ENCODE measurements at places on chromosomes 4 and X. TPM values are rescaled to one million over a fixed set of nuclear protein-coding genes. Genes with fewer than 3 reads are reported as not detected.
A peak's percentile ranks its signal among the peaks of the same experiment; 100 is the strongest.

DNA sequence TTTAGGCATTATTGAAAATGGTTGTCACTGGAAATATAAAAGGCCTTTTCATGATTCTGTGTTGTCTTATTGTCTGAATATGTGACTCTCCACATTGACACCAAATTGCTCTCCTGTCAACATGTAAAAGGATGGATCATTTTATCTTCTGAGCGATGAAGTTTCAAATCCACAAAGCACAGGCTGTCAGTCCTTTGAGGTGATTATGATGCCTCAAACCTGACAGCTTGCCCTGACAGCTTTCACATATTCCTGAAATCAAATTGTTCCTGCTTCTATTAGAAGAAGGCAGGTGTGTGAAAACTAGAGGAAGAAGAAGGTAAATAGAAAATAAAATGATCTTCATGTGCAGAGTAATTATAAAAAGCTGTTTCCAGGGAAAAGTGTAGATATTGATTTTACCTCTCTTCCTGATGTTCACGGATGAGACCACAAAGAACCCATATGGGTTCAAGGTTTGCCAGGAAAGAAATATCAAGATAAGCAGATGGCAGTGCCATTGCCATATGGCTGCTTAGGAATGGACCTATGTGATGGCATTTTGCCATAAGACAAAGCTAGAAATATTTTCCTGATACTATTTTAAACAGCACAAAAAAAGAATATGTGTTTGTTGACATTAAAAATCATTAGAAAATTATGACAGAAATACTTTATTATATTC, 1006.3 kb upstream of the AGA start:
- DNase-seq = no peak

DNA sequence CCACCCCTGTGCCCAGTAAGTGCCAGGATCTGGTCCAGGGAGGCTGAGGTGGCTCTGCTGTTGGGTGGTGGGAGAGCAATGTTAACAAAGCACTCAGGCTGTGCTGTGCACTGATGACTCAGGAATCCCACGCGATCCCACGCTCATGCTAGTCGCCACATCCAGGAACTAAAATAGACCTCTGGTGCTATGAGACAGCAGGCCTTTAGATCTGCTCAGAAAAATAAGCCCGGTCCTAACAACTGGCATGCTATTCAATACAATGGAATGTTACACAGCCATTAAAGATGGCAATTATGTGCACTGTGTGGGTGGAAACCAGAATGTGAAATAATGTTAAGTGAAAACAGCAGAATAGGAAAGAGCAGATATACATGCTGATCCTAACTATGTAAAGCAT, 26.0 kb downstream of the ARL13A start:
- DNase-seq = peak; percentile 66

GRCh38 chrX:50827996-50828395, 14.0 kb upstream of the SHROOM4 start:
- peak; percentile 77 for DNase-seq

- peak; percentile 11 for DNase-seq
Observed at GRCh38 chrX:103864886-103865534, 33.0 kb upstream of the RAB9B start.

Gene SORBS2
- total RNA-seq = 3.3 TPM
